ENCODE measurements at places on chromosomes 3 and 15. TPM values are rescaled to one million over a fixed set of nuclear protein-coding genes. Genes with fewer than 3 reads are reported as not detected.

The RNF168 gene
- total RNA-seq, result 16.0 TPM

The RAD51 gene
- total RNA-seq, result not detected

The ACTRT3 gene
- 0.32 TPM for total RNA-seq

The MRPS22 gene
- 8.3 TPM for total RNA-seq

DNA sequence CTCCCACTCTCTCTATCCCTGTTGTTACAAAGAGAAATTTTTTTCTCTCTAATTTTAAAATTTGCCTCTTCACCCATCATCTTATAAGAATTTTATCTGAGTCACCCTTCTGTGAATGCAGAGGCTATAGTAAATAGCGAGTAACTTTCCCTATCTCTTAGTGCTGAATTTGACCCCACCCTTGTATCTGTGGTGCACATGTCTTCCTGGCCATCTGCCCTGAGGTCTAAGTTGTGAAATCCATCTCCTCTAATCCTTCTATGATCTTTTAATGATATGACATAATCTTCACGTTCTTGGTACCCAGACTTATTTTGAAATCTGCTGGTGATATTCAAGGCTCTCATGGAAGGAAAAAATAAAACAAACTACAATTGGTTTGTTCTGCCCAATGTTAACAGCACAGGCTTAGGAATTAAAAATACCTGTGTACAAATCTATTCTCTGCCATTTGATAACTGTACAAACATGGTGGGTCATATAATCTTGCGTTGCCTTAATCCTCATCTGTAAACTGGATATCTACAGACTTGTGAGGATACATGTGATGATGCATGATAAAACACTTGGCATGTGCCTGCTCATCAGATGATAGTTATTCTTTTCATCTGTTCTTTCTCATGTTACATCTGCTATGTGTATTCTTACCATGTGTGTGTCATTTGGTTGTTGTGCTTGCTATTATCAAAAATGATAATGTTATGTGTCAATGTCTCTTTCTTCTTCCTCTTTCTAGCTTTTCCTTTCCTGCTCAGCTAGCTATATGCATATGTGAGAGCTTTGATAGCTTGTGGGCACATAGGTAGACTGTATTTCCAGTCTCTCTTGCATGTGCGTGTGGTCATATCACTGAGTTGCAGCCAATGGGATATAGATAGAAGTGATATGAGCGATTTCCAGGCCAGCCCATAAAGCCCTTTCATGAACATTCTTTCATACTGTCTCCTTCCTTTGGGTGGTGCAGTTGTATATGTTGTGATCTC is 13.7 kb upstream of the CCR3 start:
- no peaks in the 10 kb centered on the region for H3K36me3 ChIP-seq
- H3K4me3 ChIP-seq, result no peak overlapping the region
- H3K27me3 ChIP-seq, result no peaks in the 10 kb centered on the region

GRCh38 chr3:20924646-20925385 is 738.8 kb upstream of the SGO1 start:
- no peaks in the 10 kb centered on the region for H3K36me3 ChIP-seq
- no peak for DNase-seq
- no peaks in the 10 kb centered on the region for H3K27me3 ChIP-seq
- H3K4me3 ChIP-seq, result no peak overlapping the region

DNA sequence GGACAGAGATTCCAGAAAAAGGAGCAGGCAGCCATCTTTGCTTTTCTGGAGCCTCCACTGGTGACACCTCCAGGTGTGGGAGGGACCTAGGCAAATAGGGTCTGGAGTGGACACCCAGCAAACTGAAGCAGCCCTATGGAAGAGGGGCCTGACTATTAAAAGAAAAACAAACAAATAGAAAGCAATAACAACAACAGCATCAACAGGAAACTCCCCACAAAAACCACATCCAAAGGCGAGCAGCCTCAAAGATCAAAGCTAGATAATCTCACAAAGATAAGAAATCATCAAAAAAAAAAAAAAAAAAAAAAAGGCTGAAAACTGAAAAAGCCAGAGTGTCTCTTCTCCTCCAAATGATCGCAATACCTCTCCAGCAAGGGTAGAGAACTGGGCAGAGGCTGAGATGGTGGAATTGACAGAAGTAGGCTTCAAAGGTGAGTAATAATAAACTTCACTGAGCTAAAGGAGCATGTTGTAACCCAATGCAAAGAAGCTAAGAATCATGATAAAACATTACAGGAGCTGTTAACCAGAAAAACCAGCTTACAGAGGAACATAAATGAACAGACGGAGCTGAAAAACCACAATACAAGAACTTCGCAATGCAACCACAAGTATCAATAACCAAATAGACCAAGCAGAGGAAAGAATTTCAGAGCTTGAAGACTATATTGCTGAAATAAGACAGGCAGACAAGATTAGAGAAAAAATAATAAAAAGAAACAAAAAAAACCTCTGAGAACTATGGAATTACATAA is 225.4 kb downstream of the CTNNB1 start:
- H3K27ac ChIP-seq, result no peak overlapping the region
- no peaks in the 10 kb centered on the region for H3K4me1 ChIP-seq
- no peak overlapping the region for H3K4me3 ChIP-seq
- DNase-seq, result no peak

DNA sequence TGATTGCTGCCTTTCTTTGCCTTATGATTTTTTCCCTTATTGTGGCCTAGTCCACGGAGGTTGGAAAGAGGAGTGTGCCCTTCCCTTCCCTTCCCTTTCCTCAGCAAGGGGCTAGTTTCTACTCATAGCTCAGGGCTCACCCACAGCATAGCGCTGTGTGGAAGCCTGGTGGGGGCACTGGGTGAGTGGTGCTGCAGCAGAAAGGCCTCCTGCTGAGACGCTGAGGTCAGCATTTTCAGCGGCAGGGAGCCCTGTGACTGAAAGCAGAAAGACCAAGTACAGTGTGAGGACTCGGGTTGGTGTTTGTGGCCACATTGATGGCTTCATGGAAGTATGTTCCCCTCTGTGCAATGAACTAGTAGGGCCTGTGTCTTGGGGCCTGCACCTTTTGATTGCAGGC is 21.9 kb downstream of the CACNA1D start:
- DNase-seq, result no peak
- H3K36me3 ChIP-seq, result no peaks in the 10 kb centered on the region
- H3K27ac ChIP-seq, result no peak overlapping the region
- H3K4me1 ChIP-seq, result no peaks in the 10 kb centered on the region
- H3K27me3 ChIP-seq, result no peaks in the 10 kb centered on the region
- H3K4me3 ChIP-seq, result no peak overlapping the region

DNA sequence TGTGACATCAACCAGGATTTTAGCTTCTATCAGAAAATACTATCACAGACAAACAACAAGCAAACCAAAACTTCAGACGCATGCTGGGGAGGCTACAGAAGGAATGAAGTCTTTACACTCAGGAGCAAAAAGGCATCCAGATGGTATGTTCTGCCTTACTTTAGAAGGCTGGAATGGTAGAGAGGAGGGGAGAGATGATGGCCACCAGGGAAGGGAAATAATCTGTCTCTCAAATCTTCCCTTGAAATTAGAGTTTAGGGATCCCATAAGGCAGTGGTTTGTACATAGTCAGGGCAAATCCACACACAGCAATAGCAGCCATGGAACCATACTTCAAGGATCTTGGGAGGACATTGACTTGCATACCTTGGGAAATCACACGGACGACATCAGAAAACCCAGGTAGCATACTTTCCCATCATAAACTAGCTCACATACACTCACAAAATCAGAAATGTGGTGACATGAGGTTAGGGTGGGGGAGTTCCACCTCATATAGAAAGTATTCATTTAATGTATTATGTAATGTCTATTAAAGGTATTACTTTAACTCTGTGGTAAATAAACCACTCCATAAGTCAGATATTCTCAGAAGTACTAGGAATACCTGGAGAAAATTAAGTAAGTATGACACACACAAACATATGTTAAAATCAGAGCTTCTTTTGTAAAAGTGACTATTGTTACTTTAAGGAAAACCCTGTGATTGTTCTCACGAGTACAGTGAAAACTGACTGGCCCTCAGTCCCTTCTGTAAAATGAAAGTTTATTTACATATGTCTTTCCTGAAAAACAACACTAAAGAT is 9.4 kb downstream of the BTLA start:
- H3K27me3 ChIP-seq, result no peaks in the 10 kb centered on the region
- H3K36me3 ChIP-seq, result no peaks in the 10 kb centered on the region
- H3K27ac ChIP-seq, result no peak overlapping the region
- H3K4me1 ChIP-seq, result no peaks in the 10 kb centered on the region

GRCh38 chr3:32296251-32297204 is 58.0 kb downstream of the CMTM8 start:
- H3K4me1 ChIP-seq, result no peaks in the 10 kb centered on the region
- H3K27ac ChIP-seq, result no peak overlapping the region
- H3K27me3 ChIP-seq, result no peaks in the 10 kb centered on the region
- DNase-seq, result peak; percentile 76
- no peaks in the 10 kb centered on the region for H3K36me3 ChIP-seq
- no peak overlapping the region for H3K4me3 ChIP-seq
